ENCODE measurements at places on chromosomes 3 and 15. TPM values are rescaled to one million over a fixed set of nuclear protein-coding genes. Genes with fewer than 3 reads are reported as not detected.

- no peak for DNase-seq
These were observed 11.3 kb upstream of the THRB start for GRCh38 chr3:24505691-24506550.

DNA sequence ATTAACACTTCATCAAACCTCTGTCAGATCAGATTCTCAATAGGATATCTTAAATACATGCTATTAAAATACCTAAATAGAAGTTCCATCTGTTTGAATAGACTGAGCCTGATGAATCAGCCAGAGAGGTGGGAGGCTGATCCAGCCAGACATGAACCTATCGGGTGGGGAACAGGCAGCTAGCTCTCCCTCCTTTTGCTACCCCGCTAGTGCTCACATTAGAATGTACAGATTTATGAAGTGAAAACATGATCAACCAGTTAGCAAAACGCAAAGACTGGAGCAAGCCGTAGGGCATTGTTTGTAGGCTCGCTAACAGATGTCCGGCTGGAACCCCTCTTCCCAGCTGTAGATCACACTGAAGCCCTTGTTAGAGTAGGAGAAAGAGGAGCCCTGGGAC is 54.4 kb downstream of the GTF2E1 start:
- DNase-seq, result no peak

DNA sequence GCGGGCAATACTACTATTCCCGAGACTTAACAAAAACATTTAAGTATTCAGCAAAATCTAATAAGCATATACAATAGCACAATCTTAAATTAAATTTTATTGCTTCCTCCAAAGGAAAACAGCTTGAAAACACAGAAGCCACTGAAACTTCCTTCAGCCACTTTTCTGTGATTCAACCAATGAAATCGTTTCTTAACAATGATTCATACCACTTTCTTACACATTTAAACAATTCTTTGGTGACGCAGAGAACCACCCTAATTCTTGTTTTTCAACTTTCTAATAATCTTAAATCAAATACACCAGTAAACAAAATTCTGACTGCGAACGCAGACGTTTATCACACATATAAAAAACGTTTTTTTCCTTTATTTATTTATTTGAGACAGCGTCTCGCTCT is 4.1 kb downstream of the TJP1 start:
- no peak for DNase-seq

DNA sequence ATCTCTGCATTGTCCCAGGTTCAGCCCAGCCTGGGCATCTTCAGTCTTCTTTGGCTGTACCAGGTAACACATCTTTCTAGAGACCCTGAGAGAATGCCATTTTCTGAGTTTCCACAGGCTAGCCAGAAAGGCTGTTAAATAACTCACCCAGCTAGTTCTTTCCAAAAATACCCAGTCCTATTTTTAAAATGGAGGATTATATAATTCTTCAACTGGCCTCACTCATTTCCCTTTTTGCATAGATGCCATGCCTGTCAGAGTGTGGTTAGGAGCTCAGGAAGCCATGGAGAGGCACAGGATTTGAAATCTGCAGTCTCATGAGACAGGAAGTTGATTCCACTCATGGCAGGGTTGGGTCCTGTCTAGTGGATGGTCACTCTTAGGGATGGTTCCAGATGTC is 39.8 kb downstream of the CEMIP start:
- no peak for DNase-seq

GRCh38 chr15:74913041-74913440 is 6.4 kb upstream of the FAM219B start:
- no peak for DNase-seq

DNA sequence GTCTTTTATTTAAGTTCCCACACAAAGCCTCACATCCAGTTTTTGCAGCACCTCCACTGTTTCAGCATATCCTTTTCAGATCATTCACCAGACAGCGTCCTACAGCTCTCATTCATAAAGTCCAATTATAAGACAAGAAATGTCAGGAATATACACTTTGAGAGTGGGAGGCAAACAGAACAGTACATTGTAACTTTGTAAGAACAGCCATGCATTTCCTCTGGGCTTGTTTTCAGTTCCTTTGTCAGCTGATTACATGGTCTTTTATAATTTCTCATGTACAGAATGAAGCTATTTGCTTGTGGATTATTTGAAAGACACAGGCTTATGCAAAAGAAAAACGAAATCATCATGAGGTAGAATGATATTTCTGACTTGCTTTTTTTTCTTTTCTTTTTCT is 85.7 kb downstream of the SOX2 start:
- DNase-seq, result no peak

DNA sequence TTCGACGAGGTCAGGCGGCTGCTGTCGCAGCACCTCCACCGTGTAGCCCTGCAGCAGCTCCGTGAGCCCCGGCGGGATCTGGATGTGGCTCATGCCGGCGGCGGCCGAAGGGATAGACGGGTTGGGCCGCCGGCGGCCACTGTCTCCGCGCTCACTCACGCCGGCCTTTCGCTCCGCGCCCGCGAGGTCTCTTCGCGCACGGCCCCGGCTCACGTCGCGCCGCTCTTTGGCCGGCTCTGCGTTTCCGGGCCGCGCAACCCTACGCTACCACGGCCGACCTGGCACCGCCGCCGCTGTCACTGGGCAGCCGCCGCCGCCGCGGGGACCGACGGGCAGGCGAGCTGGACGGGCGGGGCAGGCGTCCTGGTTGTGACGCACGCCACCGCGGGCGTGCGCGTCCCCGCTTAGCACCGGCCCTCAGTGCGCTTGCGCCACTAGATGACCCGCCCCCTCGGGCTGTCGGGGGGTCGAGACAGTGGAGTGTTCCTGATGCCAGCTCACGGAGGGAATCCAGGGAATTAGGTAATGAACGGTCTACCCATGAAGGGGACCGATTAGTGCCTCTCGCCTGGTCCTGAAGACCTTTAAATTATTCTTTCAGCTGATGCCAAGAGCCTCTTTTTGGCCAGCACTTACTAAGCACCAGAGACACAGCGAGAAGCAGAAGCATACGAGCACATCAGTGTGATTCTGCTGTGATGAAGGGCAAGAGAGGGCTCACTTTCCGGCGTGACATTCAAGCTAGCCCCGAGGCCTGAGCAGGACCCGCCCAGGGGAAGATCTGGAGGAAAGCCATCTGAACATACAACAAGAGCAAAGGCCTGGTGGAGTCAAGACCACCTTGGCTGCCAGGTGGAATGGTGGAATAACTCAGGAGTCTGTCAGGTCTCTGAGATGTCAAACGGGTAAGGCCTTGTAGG is at the start of gene PRKAR2A:
Gene PRKAR2A (minus strand): TSS at position 371 of the 920 bp plus-strand sequence. CDS start 278 bp downstream, at position 93.
- DNase-seq, result peak; percentile 93

BRK1 gene
- 103 TPM for total RNA-seq

- peak; percentile 78 for DNase-seq
These were observed 960 bp upstream of the KLF13 start for GRCh38 chr15:31325595-31326155.

- no peak for DNase-seq
These were observed 205.8 kb upstream of the IL12A start for GRCh38 chr3:159782724-159783421.

DNA sequence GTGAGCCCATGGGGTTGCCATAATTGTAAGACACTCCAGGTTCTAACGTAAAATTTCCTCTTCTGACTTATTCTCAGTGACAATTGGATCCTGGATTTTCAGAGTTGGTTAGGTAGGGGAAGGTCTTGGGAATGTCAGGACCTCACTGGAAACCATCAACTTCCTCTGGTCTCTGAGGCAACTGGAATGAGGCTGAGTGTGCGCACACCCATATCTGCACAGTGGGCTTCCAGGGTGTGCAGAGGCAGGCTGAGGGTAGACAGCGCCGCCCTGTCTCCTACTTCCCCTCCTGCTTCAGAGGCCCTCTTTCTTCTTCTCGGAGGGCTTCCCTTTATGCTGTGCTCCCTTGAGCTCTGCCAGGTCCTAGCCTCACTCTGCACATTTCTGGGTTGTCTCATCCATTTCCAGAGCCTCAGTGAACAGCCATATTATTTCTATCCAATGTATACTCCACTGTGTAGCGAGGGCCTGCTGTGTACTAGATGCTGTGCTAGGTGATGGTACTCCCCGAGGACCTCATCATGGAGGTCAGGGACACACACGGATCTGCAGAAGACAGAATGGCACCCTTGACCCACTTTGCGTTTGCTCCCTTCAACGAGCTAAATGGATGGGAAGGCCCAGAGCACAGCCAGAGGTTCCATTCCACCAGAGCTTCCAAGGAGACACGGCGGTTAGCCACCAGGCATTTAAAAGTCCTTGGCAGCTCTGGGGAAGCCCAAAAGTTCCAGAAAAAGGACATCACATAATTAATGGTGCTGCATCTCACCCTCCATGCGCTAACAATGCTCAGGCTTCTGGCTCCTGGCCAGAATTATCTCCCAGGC is 18.3 kb downstream of the ACAA1 start:
- no peak for DNase-seq

PRR20G gene
- not detected for total RNA-seq

GOLGA8J gene
- not detected for total RNA-seq

- DNase-seq, result no peak
These were observed 225.8 kb upstream of the ARPP21 start for GRCh38 chr3:35413483-35413882.

DNA sequence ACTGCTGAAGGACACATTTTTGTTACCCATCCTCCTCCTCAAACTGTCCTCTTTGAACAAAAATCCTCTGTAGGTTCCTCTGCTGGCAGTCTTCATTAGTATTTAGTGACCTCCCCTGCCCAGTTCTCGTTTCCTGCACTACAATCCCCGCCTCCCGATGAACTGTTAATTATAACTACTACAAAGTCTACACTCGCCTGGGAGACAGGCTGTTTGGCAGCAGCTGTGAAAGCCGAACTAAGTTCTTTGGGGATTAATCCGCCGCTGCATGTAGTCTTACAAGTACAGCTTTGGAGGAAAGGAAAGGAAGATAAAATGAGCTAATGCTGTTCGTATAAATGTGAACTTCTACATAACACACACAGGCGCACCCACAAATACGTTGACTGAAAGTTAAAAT is 160.0 kb upstream of the WNT5A start:
- no peak for DNase-seq

- no peak for DNase-seq
These were observed 37.5 kb upstream of the FSIP1 start for GRCh38 chr15:39820050-39820602.

SLC15A2 gene
- total RNA-seq, result 5.5 TPM

FBN1 gene
- total RNA-seq, result 167 TPM

DNA sequence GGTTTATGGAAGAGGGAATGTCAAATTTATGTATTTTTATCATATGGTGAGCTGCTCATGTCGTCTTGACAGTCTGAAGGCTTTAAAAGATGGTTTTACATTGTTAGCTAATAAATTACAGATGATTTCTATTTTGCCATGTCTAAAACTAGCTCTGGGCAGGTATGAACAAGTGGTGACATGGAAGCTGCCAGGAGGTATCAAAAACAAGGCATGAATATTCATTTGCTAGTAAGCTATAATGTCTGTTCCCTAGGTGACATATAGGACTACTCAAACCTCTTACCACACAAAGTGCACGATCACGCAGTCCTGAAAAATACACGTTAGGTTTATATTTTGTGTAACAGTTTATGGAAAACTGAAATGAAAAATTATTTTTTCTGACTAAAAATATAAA is 34.8 kb downstream of the ST3GAL6 start:
- no peak for DNase-seq

HDC gene
- total RNA-seq, result 34.7 TPM

FAM81A gene
- total RNA-seq, result 0.97 TPM

DNA sequence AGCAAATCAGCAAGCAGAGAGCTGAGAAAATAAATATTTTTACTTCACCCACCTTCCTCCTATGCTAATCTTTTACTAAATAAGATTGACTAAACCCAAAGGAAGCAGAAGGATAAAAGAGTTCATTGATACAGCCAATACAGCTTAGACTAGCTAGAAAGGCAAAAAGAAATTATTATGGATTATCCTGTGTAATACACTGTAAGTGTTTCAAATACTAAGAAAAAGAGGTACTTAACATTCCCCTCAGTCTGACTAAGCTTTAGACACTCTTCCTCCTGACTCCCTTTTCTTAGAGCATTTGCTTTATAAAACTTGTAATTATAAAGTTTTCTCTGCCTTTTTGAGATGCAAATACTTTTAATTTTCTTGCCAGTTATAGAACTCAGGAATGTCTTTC is 848.9 kb upstream of the CADM2 start:
- no peak for DNase-seq

DNA sequence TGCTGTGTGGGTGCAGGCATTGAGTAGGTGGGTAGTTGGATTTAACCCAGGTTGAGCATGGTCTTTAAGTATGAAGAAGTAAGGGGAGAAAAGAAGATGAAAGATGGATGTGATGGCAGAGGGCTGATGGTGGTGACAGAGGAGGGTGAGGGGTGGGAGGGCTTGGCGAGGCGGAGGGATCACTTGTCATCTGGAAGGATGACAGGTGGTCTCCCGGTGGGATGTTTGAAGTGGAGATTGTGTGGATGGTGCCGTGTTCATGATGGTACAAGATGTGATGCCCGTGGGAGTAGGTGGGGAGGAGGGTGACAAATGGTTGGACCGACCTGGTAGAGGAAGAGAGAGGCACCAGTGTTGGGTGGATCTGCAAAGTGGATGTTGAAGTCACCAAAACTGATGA is 208.8 kb downstream of the RPLP1 start:
- DNase-seq, result no peak

DNA sequence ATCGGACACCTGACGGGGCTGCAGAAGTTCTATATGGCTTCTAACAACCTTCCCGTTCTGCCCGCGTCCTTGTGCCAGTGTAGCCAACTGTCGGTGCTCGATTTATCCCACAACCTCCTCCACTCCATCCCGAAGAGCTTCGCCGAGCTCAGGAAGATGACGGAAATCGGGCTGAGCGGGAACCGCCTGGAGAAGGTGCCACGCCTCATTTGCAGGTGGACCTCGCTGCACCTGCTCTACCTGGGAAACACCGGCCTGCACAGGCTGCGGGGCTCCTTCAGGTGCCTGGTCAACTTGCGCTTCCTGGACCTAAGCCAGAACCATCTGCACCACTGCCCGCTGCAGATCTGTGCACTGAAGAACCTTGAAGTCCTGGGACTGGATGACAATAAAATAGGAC is 9.8 kb upstream of the LRRC34 start:
- no peak for DNase-seq

RBM6 gene
- total RNA-seq, result 103 TPM

ACKR4 gene
- total RNA-seq, result 15.5 TPM

EXOG gene
- total RNA-seq, result 17.2 TPM

All from aorta (tissue), 5 donors.